ENCODE measurements at places on chromosomes 16 and 17.

DNA sequence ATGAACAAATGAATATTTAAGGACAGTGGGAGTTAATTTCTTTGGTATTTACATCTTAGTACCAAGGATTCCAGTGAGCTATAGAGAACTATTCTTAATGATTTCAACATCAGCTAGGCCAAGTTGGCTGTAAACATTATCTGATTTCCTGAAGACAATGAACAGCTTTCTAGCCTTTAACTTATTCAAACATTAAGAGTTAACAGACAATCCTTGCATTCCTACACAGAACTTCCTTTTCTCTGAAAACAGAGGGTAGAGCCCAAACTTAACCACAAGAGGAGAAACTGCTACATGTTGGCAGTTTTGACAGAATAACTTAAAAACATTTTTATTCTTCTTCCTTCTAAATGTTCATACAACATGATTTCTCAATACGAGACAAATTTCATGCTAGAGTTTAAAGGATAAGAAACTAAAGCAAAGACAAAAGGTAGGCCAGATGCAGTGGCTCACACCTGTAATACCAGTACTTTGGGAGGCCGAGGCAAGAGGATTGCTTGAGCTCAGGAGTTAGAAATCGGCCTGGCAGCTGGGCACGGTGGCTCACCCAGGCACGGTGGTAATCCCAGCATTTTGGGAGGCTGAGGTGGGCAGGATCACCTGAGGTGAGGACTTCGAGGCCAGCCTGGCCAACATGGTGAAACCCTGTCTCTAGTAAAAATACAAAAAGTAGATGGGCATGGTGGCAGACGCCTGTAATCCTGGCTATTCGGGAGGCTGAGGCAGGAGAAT lies 4.4 kb downstream of the CRLF3 start:
- no peak for DNase-seq

GRCh38 chr16:31071861-31072260 lies 2.2 kb downstream of the ZNF668 start:
- no peak for DNase-seq

DNA sequence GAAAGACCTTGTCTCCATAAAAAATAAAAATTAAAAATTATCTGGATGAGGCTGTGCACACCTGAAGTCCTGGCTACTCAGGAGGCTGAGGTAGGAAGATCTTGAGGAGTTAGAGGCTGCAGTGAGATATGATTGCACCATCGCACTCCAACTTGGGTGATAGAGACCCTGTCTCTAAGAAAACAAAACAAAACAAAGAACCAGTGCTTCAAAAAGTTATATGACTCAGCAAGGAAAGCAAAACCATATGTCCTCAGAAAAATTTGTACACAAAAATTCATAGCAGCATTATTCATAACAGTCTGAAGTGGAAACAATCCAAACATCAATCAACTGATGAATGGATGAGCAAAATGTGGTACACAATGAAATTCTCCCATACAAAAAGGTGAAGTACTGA lies 48.9 kb downstream of the SLFN5 start:
- no peak for DNase-seq

DNA sequence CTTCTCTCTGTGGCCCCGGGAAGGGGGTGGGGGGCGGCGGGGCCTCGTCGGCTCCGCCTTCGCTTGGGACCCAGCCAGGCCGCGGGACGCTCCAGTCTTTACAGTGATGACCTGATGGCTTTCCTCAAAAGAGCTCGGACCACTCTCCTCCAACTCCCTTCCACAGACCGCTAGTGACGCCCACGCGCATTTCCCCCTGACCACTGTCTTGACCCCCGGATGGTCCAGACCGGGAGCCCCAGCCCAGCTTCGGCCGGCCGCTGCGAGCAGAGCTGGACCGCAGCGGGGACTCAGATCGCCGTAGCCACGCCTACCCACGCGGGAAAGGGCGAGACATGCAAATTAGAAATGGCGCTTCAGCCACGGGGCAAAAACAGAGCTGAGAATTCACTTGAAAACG lies 81.6 kb upstream of the RNU2-1 start:
- DNase-seq, result no peak

GRCh38 chr16:79282806-79283205 lies 317.7 kb downstream of the MAF start:
- no peak for DNase-seq

DNA sequence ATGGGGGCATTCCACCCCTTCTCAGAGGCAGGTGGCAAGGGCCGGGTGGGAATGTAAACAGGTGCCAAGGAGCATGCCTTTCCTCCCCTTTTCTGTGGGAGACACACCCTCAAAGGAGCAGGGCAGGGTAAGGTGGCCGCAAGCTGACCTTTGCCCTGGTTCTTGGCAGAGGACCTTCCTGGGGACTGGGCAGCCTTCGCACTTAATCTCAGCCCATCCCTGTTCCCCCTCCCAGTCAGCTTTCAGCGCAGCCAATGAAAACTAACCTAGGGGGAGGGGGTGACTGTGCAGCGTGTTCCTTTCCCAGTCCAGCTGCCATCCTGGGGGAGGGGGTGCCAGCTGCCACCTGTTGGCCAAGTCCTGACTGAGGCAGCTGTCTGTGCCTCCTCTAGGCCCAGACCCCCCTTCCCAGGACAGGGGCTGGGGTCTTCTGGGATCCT lies 2.8 kb downstream of the TRAF4 start:
- DNase-seq, result no peak

DNA sequence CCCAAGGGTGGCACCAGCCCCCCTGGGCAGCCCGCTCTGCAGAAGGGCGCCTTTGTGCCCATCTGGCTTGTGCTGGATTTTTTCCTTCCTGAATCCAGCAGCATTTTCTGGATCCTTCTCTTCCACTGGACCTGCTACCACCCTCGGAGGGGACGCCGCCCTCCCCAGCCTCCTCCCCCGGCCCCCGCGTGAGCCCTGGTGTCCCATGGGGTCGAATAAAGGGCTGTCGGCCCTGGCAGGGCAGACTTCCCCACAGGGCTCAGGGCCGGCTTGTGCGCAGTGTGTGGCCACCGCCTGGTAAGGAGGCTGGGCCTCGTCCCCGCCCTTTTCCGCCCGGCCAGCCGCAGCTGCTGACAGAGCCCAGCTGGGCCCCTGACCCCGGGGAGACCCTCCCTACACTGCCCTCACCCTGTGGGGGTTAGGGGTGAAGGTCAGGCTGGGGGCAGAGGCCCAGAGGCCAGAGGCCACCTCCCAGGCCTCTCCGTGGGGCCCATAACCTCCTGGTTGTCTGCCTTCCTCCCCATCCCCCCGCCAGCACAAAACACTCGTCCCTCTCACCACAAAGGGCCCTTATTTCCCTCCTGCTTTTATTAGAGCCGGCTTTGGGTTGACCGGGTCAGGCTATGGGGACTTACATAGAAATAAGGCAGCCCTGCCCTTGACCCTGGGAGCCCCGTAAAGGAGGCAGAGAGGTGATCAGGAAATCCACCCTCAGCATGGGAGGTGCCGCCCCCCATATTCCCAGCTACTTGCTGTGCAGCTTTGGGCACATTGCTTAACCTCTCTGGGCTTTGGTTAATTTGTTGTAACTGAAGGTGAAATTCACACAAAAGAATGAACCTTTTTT lies 179.3 kb upstream of the CIBAR2 start:
- peak; percentile 91 for DNase-seq

- no peak for DNase-seq
Measured at GRCh38 chr17:59315866-59316265, 15.6 kb upstream of the YPEL2 start.

All from HuH-7 (cell line).